Stimulated activated CD8-positive, alpha-beta memory T cell treated with anti-CD3 and anti-CD28 coated beads, Interleukin-4, amount 100 ng/mL, for 1 hour (primary cell): ENCODE measurements at places on chromosomes 16 and 17.
A peak's percentile ranks its signal among the peaks of the same experiment; 100 is the strongest.

- peak; percentile 52 for DNase-seq
Measured at GRCh38 chr16:31507929-31508705, at the start of gene RUSF1. TSS of gene RUSF1 (minus strand) at chr16:31508391. CDS start at chr16:31508373, 18 bp downstream.

GRCh38 chr17:31248986-31249834, 47.8 kb downstream of the OMG start:
- DNase-seq: no peak

DNA sequence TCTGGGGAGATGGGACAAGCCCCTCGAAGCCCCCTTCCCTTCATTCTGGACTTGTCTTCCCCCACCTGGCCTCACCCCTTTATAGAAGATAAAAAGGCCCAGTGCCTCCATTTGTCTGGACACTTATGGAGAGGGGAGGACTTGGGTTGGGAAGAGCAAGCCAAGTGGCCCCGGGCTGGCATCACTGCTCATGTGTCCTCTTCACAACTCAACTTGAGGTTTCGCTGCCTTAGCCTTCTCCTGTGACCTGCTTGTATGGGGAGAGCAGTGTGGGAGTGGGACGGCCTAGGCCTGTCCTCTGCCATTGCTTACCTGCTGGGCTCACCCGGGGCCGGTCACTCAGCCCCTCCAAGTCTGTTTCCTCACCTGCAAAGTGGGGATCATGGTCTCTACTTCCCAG, 1.4 kb downstream of the PAQR4 start:
- DNase-seq: no peak

DNA sequence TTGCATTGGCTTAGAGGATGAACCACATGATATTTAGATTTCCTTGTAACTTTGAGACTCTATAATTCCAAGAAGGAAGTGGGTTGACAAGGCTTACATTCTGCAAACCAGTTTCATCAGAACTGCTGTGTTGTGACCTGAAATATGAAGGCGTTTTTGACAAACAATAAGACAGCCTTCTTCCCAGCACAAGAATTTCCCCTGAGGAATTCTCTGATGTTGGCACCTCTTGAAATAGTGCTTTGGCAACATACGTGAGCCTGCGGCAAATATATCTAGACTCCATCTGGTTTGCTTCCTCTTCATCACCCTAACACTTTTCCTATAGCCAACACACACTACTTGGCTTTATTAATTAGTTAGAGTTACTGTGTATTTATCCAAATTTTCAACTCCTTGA, 585.5 kb upstream of the SOX9 start:
- DNase-seq: no peak

DNA sequence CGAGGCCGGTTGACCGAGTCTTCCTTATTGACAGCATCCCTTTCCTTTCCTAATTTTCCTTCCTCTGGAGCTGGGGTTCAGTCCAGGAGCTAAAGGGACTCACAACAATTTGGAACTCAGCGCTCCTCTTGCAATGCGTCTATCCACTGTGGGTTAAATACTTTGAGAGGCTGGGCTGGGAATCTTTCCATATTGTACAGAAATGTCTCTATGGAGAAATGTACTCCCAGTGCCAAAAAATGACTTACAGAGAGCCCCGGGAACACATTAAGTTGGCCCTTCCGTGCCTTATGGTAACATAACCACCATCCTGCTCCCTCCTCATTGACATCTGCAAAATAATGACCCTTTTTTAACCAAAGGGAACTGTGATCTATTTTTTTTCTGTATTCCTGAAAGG, 192.8 kb downstream of the FTO start:
- DNase-seq: no peak

DNA sequence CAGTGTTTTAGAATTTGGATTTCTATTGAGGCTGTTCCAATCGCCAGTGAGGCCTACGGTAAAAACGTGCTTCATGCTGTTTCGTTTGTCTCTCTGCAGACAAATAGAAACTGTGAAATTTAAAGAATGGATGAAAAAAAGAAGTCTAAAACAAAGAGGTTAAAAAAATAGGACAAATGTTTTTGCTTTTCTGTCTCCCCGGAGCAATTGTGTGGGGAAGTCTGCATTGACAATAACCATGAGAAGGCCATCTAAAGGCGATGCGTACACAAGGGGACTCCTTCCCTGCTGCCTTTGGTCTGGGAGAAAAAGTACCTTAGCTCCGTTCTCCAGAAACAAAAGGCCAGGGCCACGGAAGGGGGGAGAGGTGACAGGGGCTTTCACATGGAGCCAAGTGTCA, 4.6 kb upstream of the ZFHX3 start:
- DNase-seq: no peak

DNA sequence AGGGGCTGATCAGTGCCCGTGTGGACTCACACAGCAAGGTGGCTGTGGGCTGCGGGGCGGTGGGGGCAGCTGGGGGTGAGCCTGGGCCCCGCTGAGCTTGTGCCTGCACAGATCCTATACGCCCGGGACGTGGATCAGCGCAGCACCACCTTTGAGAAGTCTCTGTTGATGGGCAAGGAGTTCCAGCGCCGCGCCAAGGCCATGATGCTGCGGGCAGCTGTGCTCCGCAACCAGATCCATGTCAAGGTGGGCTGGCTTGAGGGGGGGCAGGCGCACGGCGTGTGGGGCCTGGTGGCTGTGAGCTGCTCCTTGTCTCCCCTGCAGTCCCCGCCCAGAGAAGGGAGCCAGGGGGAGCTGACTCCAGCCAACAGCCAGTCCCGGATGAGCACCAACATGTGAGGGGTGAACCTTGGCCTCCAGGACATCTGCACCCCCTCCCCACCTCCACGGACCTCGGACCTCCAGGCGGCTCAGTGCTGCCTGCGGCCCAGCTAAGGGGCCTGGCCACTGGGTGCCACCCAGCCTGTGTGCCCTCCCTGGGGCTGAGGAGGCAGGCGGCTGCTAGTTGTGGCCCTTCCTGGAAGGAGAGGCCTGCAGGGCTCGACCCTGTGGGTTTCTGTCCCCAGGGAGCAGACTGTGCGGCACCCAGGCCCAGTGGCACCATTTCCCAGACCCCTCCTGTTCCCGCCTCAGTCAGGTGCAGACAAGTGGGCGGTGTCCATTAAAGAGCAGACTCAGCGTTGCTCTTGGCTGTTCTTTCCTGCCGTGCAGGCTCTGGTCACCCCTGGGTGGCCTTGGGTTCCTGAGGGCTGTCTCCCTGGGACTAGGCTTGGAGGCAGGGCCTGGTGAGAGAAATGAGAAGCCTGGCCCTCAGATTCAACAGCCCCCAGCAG, 5.3 kb downstream of the GPS1 start:
- no peak for DNase-seq

GRCh38 chr16:88300463-88300835, 82.3 kb upstream of the ZNF469 start:
- no peak for DNase-seq

DNA sequence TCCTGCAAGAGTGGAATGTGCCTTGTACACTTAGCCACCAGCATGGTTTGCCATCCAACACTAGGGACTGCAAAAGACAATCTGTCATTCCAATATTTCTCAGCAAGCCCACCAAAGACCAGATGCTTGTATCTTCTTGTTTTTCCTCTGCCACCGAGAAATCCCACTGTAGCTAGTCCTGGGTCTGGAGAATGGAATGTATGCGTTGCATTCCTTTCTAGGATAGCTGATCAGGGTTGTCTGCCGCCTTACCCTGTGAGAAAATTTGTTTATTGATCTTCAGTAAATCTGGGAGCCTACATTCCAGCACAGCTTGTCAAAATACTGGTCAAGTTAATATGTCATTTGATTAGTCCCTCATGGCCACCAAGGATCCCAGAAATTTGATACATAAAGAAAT, 28.1 kb upstream of the ADAMTS18 start:
- DNase-seq: no peak

GRCh38 chr16:75060723-75061122, 55.9 kb downstream of the LDHD start:
- DNase-seq: no peak

- no peak for DNase-seq
Measured at GRCh38 chr17:4407851-4408250, 25.9 kb upstream of the SPNS3 start.

GRCh38 chr17:75412455-75413317, 7.2 kb upstream of the GRB2 start:
- DNase-seq: peak; percentile 37

GRCh38 chr17:77724876-77725615, 233.5 kb upstream of the TNRC6C start:
- no peak for DNase-seq

DNA sequence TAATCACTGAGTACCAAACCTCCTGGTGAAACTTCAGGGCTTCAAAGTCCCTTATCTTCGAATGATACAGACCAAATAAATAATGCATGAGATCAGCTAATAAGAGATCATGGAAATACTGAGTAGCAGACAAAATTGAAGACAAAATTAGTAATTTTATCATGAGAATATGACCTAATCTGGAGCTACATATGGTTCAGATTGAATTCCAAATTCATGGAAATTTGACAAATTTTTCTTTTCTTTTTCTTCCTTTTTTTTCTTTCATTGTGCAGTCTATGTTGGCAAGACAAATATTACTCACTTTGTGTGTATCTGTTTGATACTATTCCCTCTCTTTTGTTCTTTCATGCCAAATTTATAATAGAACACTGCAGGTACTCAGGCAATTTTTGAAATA, 218.1 kb upstream of the KCNJ16 start:
- DNase-seq: no peak

DNA sequence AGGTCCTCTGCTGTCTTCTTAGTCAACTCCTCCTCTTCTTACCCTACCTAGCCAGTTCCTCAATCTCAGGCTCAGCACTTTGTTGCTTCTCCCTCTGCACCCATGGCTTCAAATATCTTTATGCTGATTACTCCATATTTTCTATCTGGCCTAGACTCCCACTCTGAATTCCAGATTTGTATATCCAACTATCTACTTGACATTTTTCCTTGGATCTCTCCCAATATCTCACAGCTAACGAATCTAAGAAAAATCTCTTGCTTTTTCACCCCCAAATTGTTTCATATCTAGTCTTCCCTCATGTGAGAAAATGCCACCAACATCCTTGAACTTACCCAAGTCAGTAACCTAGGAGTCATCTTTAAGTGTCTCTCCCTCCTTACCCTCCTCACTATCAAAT, 176.4 kb upstream of the ERCC4 start:
- DNase-seq: no peak

DNA sequence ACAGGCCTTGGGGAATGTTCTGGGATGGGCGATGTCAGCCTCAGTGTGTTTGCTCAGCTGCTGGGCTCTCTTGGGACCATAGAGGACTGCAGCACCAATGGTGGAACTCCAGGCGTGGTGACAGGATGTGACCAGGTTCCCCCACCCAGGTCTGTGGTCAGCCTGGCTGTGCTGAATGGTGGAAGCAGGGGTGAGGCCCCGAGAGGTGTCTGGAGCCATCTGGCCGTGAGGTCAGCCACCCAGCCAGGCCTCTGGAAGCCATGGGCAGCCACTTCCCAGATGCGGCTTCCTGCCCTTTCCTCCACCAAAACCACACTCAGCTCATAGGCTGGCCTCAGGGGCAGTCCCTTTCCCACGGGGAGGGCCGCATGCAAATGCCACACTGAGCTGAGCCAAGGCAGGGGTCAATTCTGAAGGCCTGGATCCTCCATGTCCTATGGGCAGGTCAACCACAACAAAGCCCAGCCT, 7.8 kb upstream of the MAPK7 start:
- DNase-seq: no peak

- DNase-seq: no peak
Measured at GRCh38 chr17:34306466-34306865, 12.8 kb upstream of the CCL8 start.

GRCh38 chr17:75440738-75441448, 15.5 kb upstream of the TMEM94 start:
- no peak for DNase-seq

GRCh38 chr17:63772801-63773271, 561 bp downstream of the CCDC47 start:
- no peak for DNase-seq

GRCh38 chr17:65472666-65473309, 88.7 kb downstream of the AXIN2 start:
- no peak for DNase-seq

- DNase-seq: no peak
Measured at GRCh38 chr16:52515068-52515671, 31.8 kb downstream of the TOX3 start.

- no peak for DNase-seq
Measured at GRCh38 chr16:78715673-78716072, 616.2 kb downstream of the WWOX start.

DNA sequence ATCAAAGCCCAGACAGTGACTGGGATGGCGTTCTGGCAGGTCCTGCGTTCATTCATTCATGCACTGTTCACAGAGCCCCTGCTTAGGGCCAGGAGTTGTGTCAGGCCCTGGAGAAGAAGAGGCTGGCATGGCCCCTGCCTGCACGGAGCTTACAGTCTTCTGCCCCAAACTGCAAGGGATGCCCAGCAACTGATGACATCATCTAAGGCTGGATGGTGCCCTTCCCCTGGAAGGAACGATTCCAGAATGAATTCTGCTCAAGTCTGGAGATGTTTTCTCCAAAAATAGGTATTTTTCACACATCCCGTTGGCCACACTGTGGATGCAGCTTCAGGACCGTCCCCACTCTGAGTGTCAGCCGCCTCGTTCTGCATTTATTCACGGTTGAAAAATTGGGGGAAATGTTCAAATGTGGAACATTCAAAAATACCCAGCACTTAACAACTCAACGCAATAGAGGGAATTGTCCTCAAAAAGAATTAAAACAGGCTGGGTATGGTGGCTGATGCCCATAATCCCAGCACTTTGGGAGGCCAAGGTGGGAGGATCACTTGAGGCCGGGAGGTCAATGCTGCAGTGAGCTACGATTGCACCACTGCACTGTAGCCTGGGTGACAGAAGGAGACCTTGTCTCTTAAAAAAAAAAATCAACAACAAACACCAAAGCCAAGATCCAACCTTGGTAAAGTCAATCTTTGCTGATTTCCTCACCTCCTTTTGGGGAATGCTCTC, 23.8 kb upstream of the CACNG5 start:
- no peak for DNase-seq

- no peak for DNase-seq
Measured at GRCh38 chr17:50893183-50893993, 27.2 kb upstream of the TOB1 start.

- no peak for DNase-seq
Measured at GRCh38 chr16:22677024-22677830, 136.7 kb upstream of the HS3ST2 start.

DNA sequence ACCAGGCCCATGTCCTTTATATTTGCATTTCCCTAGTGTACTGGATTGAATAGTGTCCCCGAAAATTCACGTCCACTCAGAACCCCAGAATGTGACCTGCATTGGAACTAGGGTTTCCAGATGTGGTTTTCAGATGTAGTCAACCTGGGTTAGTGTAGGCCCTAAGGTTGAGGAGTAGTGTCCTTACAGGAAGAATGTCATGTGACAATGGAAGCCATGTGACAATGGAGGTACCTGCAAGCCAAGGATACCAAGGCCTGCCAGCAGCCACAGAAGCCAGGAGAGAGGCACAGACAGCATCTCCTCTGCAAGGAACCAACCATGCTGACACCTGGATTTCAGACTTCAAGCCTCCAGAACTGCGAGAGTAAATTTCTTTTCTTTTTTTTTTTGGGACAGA, 5.2 kb upstream of the PRR15L start:
- DNase-seq: no peak

DNA sequence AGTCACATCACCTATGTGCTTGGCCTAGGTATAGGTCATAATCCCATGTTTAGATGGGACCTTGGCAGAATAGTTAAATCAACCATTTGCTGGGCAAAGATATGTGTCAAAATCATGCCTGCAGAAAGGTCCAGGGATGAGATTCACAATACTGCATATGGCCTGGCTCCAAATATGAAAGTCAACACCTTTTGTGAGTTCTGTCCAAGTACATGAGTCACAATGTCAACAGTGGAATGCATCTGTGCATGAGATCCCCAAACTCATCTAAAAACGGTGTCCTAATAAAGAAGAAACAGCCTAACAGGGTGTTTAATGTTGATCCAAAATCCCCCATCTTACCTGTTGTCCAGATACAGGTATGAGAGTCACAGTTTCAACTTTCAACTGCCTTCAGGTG, 1847.5 kb downstream of the TP53TG3F start:
- no peak for DNase-seq
